ENCODE measurements at places on chromosomes 2 and 18.

GRCh38 chr2:197124639-197125390 lies 185.8 kb downstream of the ANKRD44 start:
- no peak for DNase-seq

GRCh38 chr2:54469484-54470053 lies 13.4 kb downstream of the SPTBN1 start:
- DNase-seq = no peak

GRCh38 chr18:11850821-11851145 lies 430 bp upstream of the CHMP1B start:
- no peak for DNase-seq

GRCh38 chr18:65661391-65661790 lies 89.4 kb upstream of the CDH7 start:
- DNase-seq = no peak

- DNase-seq = no peak
These were observed 83.3 kb downstream of the PTGR3 start for GRCh38 chr18:75125382-75126331.

DNA sequence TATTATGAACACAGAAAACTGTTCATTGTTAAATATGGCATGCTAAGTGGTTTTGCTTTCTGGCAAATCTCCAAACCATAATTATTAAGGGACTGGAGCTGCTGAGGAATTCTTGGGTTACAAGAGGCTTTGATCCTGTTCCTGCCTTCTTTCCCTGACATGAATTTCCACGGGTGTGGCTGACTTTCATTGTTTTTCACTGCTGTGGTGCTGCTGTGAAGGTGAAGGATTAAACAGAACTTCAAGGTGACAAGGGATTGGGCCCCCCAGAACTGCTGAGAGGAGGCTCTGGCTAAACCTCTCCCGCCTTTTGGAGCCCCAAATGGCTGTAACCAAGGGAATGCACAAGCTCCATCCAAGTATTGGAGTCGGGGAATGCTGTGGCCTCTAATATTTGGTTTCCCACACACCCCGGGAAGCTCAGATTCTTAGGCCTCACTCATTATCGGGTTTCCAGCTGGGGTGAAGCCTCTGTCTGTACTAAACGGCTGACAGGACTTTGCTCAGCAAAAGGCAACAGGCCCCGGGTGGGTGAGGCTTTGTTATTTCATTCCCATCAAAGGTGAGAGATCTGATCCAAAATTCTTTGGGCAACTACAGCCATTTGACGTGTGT lies 29.0 kb upstream of the ZFP36L2 start:
- no peak for DNase-seq

GRCh38 chr2:238378230-238379095 lies 48.3 kb upstream of the ASB1 start:
- DNase-seq = no peak

GRCh38 chr2:215619022-215619958 lies 183.4 kb upstream of the FN1 start:
- DNase-seq = no peak

DNA sequence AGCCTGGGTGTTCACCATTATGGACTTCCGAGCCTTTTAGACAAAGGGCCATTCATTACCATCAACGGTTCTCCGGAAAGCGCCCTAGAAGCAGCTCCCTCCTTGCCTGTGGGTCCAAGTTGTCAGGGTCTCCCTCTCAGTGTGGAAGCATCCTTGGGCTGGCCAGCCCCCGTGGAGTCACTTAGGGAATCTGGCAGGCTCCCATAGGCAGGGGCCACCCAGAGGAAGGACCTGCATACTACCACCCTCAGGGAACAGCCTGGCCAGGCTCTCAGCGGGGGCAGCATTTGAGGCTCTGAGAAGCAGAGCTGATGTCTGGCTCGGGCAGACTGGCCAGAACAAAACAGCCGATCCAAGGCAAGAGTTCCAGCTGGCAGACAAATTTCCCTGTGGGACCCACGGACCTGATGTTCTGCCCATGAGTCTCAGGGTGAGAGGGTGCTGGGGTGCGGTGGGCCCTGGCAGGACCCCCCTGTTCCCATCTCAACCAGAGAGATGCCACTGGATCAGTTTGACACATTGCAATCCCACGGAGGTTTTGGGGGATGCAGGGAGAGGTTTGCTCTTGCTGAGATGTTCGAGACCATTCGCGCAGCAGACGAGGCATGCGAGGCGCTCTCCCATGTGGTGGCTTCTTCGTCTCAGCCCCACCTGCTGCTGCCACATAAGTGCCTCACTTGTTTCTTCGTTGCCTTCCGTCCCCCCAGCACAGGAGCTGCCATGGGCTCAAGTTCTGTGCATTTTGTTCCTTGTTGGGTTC lies 56.9 kb downstream of the ACKR3 start:
- DNase-seq = no peak

DNA sequence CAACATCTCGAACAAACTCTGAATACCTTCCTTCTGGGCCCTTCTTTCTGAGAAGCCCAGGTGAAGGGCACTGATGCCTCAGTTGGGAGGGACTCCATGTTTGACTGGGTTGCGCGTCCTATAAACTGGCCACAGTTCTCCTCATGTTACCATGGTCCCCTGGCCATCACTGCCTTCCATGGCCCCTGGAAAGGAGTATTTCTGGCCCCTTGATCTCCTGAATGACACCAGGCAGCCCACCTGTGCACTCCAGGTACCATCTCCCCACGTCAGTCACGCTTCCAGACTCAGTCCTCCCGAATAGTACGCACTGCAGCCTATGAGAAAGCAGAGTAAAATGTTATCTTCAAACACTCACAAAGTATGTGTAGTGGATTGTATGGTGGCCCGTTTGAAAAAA lies 73.9 kb downstream of the ACKR3 start:
- DNase-seq = no peak

DNA sequence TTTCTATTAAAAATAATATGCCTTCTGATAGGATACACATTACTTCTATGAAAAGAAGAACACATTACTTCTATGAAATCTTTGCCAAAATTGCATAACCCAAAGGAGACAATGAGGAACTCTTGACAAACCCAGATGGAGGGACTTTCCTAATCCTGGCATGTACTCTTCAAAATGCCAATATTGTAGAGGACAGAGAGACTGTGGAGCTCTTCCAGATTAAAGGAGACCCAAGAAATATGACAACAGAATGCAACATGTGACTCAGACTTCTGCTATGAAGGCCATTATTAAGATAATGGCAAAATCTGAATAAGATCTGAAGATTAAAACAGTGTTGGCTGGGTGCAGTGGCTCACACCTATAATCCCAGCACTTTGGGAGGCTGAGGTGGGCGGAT lies 22.2 kb downstream of the SOWAHC start:
- no peak for DNase-seq

DNA sequence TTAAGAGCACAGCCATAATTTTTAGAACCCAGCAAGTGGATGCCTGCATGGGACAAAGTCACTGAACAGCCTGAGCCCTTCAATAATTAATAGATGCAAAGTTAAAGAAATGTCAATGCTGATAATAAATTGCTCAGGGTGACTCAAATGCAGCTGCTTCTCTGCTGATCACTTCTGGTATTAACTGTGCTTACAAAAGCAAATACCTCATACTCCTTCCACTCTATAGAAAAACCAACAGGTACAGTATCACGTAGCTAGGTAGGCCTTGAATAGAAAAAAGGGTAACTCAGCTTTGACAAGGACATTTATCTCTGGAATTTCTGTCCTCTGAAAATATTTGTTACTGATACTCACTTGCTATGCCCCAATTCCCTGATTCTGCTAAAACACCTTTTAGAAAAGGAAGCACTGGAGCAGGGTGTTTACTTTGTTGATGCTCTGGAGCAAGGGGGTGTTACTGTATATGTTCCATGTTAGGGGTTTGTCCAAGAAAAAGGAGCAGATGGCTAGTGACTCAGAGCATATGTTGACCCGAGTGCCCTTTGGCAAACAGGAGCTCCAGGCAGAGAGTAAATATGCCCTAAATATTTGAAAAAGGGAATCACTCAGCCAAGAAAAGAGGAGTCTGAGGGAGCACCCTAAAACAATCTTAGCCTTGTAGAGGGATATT lies 59.1 kb upstream of the RTN4 start:
- no peak for DNase-seq

- no peak for DNase-seq
These were observed 77.8 kb downstream of the FAM161A start for GRCh38 chr2:61775956-61776570.

DNA sequence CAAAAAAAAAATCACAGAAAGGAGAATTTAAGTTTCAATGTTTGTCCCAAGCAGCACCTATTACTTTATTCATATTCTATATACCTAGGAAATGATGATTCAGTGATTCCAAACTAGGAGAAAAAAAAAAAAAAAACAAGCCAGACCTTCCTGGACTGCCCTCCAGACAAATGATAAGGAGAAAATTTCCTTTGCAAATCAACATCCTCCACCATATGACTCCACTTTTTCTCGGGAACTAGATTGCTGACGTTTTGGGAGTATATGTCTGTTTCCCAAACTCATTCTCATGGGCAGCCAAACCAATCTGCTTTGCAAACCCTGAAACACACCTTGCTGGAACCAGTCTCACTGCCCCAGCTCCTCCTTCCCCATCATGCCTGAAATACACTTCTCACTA lies 16.8 kb downstream of the AP1S3 start:
- DNase-seq = no peak

GRCh38 chr2:177551989-177552421 lies 159.4 kb downstream of the AGPS start:
- DNase-seq = no peak

DNA sequence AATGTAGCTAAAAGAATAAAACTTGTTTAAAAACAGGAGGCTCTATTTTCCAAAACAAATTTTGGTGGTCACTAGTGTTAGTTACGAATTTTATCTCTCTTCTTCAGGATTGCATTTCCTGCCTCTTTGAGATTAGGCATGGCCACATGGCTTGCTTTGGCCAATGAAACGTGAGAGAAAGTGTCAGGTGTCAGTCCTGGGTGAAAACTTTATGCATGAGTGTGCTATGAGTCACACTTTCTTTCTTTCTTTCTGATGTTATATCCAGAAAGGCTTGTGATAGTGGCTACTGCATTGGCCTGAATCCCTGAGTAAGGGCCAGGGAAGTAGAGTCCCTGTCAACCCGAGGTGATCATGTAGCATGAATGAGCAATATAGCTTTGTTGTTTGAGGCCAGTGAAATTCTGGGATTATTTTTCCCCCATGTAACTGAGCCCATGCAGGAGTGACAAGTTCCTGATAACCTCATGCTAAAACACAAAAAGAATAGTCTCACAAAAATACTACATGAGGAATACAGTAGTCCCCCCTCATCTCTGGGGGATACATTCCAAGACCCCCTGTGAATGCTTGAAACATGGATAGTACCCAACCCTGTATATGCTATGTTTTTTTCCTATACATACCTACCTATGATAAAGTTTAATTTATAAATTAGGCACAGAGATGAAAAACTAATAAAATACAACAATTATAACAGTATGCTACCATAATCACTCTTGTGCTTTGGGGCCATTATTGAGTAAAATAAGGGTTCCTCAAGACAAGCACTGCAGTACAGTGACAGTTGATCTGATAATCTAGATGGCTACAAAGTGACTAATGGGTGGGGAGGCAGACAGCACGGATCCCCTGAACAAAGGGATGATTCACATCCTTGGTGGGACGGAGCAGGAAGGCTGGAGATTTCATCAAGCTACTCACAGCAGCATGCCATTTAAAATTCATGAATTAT lies 109.5 kb downstream of the CDC42EP3 start:
- no peak for DNase-seq

GRCh38 chr2:9910699-9911098 lies 40.8 kb upstream of the GRHL1 start:
- DNase-seq = no peak

- no peak for DNase-seq
These were observed 19.6 kb upstream of the RND3 start for GRCh38 chr2:150507071-150507470.

GRCh38 chr2:33378556-33379210 lies 97.8 kb upstream of the RASGRP3 start:
- DNase-seq = no peak

GRCh38 chr2:207072571-207072970 lies 93.2 kb downstream of the KLF7 start:
- no peak for DNase-seq

DNA sequence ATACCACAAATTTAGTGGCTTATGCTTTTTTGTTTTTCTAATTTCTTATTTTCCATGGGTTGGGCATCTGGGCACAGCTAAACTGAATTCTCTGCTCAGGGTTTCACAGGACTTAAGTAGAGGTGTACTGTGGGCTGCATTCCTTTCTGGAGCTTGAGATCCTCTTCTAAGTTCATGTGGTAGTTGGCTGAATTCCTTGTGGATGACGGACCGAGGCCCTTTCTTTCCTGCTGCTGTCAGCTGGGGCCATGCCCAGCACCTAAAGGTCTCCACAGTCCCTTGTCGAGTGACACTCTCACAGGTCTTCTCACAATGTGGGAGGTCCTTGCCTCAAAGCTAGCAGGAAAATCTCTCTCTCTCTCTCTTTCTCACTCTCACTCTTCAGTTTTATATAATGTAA lies 433.5 kb upstream of the LRATD1 start:
- DNase-seq = no peak

GRCh38 chr18:11020161-11020853 lies 129.1 kb downstream of the PIEZO2 start:
- DNase-seq = no peak

- no peak for DNase-seq
These were observed 9.1 kb downstream of the ARHGAP28 start for GRCh38 chr18:6738622-6739021.

DNA sequence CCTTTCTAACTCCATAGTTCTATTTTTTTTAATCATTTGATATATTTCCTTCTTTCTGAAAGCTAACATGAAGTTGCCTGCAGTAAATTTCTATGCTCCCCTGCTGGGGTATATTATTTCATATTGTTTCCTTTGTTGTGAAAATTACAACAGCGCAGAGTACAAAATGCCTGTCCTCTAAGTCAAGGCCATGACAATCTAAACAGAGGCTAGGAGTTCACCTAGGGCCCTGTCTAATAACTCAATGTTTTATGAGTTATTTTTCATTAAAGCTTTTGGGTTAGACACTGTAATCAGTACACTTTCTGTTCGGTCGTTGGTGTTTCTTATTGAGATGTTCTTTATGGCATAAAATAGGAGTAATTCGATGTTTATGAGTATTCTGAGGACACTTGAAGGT lies 111.2 kb downstream of the OSR1 start:
- DNase-seq = no peak

- no peak for DNase-seq
These were observed 119.9 kb upstream of the THUMPD2 start for GRCh38 chr2:39898934-39899333.

DNA sequence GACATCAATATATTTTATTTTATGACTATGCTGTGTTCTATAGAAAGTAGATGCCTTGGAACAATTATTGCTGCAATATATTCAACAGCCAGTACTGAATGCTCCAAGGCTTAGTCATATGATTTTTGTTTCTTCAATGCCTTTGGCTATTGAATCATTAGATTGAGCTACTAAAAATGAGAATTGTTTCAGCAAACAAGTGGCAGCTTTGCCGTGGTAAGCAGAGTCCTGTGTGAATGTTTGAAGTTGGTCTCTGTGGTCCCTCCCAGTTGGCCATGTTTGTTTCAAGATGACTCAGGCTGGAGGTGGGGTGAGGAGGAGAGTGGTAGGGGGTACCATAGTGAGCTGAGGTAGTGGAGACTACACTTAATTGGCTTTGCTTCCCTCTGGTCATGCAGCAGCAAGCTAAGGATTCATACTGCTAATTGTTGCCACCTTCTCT lies 198.6 kb upstream of the EPAS1 start:
- DNase-seq = no peak

- no peak for DNase-seq
These were observed 303.5 kb upstream of the CELF4 start for GRCh38 chr18:37869051-37869450.

- DNase-seq = no peak
These were observed 88.9 kb upstream of the BCL2L11 start for GRCh38 chr2:111031546-111032478.
